ENCODE measurements at places on chromosomes 7 and 10.

GRCh38 chr7:129228633-129229032 lies 3.8 kb downstream of the AHCYL2 start:
- no peak for DNase-seq

DNA sequence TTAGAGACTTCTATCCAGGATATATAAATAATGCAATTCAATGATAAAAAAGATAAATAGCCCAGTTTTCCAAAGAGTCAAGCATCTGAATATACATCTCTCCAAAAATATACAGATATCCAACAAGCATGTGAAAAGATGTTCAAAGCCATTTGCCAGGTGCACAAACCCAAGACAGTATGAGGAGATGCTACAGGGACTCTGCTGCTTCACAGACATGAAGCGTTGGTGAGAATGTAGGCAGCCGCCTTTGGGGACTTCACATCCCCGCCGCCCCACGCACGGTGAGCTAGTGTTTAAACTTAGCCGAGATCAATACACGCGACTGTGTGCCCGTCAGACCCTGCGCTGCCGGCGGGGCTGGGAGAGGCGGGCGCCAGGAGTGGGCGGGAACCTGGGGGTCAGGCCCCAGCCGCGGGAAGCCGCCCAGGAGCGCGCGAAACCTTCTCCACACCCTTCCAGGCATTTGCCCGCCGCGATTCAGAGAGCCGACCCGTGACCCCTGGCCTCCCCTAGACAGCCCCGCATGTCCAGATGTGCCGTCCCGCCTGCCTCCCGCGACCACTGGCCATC lies 927 bp upstream of the ALOX5 start:
- no peak for DNase-seq

DNA sequence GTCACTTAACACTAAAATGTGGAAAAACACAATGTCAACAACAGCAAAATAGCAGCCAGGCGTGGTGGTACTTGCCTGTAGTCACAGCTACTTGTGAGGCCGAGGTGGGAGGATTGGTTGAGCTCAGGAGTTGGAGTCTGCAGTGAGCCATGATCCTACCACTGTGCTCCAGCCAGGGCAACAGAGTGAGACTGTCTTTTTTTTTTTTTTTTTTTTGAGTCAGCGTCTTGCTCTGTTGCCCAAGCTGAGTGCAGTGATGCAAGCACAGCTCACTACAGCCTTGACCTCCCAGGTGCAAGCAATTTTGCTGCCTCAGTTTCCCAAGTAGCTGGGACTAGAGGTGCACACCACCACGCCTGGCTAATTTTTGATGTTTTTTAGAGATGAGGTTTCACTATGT lies 6.1 kb downstream of the KCTD7 start:
- DNase-seq, result no peak

DNA sequence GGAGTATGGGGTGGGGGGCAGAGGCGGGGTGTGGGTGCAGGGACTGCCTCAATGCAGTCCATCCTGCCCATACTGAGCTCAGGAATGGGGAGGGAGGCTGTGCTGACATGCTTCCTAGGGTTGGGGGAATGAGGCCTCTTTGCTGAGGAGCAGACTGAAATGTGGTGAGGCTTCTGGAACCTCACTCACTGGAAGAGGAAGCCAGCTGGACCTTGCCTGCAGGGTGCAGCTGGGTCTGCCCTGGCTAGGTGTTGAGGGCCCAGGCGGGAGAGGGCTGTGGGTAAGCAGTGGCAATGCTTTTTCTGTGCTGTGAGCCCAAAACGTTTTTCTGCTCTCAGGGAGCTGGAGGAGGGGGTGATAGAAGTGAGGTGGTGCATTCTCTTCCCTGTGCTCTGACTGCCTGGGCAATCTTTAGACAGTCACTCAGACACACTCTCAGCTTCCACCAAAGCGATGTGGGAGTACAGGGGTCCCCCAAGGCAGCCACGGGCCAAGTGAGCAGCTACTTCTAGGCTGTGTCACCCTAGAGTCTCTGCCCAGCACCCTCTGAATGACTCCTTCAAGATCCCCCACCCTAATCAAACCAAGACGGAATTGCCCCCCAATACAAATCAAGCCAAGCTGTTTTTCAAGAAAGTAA lies 41.1 kb upstream of the BMPR1A start:
- no peak for DNase-seq

DNA sequence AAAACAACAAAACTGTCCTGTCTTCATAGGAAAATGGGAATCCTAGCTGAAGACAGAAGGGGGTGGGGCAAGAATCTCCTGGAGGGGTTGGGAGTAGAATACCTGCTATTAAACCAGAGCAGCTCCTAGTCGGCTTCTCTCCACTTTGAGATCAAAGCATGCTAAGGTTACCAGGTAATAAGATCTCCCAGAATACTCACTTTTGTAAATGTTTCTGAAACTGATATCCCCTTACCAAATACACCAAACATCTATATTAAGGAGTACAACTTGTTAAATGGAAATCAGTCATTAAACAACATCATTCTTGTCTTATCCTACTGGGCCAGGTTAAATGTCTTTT lies 29.5 kb upstream of the DAGLB start:
- no peak for DNase-seq

DNA sequence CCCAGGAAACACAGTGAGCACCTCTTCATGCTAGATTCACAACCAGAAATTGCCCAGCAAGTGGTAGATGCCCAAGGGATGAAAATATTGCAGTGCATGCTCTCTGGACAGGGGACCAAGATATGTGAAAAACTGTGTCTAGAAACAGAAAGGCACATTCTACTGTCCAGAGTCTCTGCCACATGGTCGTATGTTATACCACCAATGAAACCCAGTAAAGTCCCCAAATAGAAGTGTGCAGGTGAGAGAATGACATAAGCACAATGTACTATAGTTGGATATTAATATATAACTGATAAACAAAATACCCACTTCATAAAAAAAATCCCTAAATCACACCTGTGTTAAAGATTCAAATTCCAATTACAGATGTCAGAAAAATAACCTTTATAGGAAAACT lies 43.8 kb downstream of the RASGEF1A start:
- no peak for DNase-seq

DNA sequence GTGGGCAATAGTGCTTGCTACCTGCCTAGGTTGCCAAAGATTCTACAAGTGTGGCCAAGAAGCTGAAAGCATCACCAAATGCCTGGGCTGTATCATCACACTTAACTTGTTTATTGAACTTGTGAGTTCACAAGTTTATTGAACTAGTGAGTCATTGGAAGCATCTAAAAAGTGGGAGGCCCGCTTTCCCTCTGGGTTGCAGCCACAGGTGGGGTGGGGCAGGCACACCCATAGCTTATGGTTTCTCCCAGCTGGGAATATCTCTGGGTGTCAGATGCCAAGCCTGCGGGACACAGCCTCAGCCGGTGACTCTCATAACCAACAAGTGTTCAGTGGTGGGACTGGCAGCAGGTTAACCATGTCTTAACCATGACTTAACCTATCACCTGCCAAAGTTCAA lies 145.9 kb upstream of the FAM13C start:
- no peak for DNase-seq

GRCh38 chr7:77812290-77812685 lies 13.7 kb downstream of the PHTF2 start:
- DNase-seq, result no peak

DNA sequence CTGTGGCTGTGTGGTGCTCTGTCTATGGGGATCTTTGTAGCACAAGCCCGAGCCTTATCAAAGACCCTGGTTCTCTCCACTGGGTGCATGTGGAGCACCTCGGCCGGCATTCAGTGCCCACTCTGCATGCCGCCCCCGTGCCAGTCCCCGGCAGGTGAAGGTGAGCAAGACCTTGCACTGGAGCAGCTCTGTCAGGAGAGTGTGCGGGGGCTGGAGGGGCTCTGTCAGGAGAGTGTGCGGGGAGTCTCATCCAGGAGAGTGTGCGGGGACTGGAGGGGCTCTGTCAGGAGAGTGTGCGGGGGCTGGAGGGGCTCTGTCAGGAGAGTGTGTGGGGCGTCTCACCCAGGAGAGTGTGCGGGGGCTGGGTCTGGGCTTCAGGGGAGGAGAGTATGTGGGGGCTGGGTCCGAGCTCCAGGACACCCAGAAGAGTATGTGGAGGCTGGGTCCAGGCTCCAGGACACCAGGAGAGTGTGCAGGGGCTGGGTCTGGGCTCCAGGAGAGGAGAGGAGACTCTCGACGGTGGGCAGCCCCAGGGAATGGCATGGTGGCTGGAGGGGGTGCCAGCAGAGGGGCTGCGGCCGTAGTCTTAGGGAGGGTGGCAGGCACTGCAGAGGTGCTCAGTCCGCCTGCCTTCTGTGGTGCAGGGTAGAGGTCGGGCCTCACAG lies 40.8 kb downstream of the INPP5A start:
- DNase-seq, result no peak

DNA sequence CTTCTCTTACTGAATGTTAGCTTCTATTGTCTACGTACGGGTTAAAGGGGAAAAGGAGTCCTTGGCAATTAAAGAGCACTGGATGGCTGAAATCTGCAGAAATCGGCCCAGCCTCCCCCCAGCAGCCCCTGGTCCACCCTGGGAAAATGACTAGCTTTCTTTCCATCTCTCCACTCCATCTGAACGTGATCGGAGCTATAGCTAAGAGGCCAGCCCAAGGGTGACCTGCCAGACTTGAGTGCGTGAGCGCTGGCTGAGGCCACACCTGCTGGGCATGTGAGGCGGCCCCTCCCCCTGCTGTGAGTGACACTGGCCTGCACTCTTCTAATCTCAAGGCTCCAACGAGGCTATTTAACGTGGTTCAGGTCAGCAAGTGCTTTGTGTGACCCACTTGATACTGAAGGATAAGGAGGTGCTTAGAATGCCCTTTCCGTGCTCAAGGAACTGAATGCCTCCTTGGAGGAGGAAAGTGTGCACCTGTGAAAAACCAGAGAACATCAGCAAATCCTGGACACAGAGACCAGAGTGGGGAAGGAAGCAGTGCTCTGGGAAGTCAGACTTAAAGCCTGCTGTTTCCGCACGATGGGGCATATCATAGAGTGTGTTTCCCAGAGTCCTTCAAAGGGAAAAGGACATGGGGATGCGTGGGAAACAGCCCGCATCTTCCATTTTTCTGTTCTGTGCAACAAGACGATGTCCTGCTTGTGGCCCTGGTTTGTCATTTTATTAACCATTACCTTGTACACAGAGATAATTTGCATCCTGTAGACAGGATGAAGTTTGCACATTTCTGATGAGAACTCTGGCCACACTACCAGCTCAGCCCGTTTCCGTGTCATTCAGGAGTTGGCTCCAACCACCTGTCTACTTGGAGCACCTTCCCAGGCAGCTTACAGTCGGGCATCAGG lies 12.5 kb upstream of the MNX1 start:
- no peak for DNase-seq

DNA sequence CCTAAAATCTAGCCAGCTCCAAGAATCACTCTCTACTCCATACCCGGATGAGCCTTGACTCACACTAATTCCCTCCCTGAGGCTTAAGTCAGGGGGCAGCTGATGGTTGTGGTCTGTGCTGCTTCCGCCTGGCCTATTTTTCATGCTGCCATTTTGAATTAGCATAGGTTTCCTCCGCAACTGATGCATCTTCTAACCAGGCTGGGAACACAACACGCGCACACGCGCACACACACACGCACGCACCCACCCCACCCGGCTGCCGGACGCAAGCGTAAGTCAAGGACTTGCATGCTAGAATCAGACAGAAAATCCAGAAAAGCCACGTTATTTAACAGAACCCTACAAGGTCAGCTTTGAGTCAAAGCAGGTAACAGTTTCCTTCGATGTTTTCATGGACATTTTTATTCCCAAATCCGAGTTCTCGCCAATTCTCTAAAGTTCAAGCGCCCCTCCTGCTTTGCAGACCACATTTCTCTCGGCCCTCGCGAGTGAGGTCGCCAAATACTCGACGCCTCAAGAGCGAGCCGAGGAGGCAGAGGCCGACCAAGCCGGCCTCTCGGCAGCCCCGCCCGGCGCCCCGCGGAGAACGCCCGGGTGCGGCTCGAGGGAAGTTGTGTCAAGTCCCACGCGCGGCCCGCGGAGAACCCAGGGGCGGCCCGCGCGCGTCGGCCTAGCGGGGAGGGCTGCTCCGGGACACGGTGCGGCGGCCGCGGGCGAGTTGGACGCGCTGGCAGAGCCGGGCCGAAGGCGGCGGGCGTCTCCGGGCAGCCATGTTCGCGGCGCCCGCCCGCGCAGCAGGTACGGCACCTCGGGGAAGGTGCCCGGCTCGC lies 961 bp downstream of the SCRN1 start:
- DNase-seq, result no peak

- DNase-seq, result no peak
Observed at GRCh38 chr10:62652564-62652963, 152.0 kb upstream of the ADO start.

DNA sequence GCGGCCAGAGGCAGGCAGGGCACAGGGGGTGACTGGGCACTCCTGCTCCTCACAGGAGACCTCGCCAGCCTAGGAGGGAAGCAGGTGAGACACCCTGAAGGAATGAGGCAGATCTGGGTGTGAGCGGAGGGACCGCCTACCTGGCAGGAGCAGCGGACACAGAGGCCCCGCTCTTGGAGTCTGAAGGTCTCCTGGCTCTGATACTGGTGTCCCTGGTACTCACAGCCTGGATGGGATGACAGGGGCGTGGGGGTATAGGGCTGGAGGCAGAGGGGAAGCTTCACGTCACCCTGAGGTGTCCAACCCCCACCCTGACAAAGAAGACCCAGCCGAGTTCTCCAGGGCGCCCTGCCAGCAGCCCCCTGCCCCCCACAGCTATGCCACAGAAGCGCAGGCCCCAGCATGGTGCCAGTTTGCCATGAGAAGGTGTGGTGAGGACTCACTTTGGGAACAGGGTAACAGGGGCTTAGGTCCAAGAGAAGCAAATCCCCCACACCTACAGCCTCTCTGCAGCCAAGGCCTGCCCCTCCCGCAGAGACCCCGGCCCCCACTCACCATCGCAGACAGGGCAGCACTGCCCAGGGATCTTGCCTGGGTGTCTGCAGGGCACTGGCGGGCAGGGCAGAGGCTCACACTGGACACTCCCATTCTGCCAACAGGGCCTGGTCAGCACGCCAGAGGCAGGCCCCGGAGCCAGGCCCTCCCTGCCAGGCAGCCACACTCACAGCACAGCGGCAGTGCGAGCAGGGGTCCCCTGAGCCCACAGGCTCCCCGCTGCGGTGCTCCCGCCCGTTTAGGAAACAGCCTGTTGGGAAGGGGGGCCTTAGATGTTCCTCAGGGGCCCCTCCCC lies 17.0 kb downstream of the KCP start:
- DNase-seq, result no peak

GRCh38 chr10:114492351-114493037 lies 88.2 kb upstream of the AFAP1L2 start:
- DNase-seq, result peak; percentile 77

DNA sequence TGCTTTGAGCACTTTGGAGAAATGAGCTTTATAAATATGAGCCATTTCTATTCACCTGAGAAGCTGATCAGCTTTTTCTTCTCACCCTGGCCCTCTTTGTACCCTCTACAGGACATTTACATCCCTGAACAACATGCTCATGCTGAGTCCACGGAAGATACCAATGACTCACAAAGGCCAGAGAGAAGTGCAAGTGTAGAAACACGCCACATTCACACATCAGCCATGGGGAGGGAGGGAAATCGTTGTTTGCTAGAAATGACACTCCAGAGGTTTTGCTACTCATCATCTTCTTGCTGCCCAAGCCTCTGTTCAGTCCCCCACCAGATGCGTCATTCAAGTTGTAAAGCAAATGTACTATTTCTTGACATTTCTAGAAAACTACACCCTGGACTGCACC lies 2.8 kb upstream of the UCN3 start:
- no peak for DNase-seq

- DNase-seq, result no peak
Observed at GRCh38 chr7:157464111-157464970, 127.5 kb downstream of the DNAJB6 start.

All from Jurkat, Clone E6-1 (cell line).